HCEC 1CT (cell line): ENCODE measurements at places on chromosomes 5 and 9.

- peak; percentile 10 for DNase-seq
Measured at GRCh38 chr9:36922548-36922947, 111.5 kb downstream of the PAX5 start.

- DNase-seq, result no peak
Measured at GRCh38 chr9:38724754-38725153, 4.8 kb upstream of the FAM240B start.

- peak; percentile 38 for DNase-seq
Measured at GRCh38 chr5:64765804-64766504, 2.5 kb downstream of the SREK1IP1 start.

- DNase-seq, result no peak
Measured at GRCh38 chr5:180495292-180495691, 1.1 kb downstream of the CNOT6 start.

GRCh38 chr5:167440846-167441245 lies 850.6 kb upstream of the WWC1 start:
- DNase-seq, result no peak

GRCh38 chr5:57711471-57711870 lies 228.9 kb upstream of the ACTBL2 start:
- no peak for DNase-seq

- DNase-seq, result no peak
Measured at GRCh38 chr5:151569132-151570046, 21.7 kb downstream of the FAT2 start.

DNA sequence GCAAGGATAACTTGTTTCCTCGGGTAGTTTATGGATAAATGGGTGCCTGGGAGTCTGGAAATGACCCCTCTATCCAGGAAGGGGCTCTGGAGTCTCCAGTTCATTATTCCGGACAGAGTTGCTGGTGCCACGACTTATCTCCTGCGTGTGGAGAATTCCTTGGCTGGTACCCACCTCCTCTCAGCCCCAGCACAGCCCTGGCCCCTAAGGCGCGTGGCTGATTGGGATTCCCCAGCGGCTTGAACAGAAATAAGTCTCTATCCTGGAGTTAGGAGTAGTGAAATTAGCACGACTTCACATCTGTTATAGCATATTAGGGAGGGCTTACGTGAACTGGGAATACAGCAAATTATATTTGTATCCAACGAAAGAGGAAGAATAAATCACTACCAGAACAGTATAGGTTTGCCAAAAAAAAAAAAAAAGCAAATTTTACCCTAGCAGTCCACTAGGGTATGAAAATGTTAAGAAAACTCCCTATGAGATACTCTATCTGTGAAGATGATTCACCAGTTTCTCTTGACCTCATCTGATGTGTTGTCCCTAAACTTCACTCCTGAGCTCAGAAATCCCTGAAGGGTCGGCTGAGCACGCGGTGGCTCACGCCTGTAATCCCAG lies 172.5 kb upstream of the OTULINL start:
- DNase-seq, result no peak

DNA sequence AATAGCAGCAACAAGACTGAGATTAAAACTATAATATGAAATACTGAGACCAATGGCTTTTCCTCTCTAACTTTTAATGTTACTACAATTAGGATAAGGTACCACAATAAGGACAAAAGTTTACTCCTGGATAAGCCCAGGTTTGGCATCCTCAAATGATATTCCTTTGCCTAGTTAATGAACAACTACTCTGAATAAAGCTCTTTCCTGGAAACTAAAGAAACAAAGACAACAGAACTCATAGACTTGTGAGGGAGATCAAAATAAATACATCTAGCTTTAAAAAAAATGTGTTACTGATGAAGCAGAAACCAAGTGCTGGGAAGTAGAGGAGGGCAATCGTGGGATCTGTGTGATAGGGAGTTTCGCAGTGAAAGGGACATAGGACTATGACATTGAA lies 19.3 kb upstream of the RAPGEF6 start:
- DNase-seq, result no peak

- no peak for DNase-seq
Measured at GRCh38 chr9:15390201-15390600, 32.5 kb upstream of the SNAPC3 start.

DNA sequence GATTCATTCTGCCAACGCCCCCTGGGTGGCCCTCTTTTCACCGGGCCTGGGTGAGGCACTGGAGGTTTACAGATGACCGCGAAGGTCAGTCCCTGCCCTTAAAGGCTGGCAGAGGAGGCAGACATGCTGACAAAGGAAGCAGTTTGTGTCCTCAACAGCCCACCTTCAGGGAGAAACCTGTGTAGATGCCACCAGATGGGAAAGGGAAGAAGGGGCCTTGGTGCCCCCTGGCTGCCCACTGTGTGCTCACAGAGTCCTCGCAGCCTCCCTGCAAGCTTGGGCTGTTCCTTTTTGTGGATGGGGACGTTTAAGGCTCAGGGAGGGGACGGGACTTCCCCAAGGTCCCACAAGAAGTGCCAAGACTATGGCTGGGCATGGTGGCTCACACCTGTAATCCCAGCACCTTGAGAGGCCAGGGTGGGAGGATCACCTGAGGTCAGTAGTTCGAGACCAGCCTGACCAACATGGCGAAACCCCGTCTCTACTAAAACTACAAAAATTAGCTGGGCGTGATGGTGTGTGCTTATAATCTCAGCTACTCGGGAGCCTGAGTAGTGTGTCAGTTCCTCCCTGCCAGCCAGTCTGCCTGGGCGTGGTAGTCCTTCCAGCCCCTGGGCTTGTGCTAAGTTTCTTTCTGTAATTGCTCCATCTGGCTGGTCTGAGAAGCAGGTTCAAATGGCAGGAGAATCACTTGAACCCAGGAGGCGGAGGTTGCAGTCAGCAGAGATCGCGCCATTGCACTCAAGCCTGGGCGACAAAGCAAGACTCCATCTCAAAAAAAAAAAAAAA lies 36.2 kb downstream of the NEK6 start:
- DNase-seq, result no peak

- DNase-seq, result peak; percentile 31
Measured at GRCh38 chr5:60092671-60093422, 199.3 kb upstream of the PDE4D start.

- no peak for DNase-seq
Measured at GRCh38 chr5:89069591-89069990, 186.6 kb upstream of the MEF2C start.

- no peak for DNase-seq
Measured at GRCh38 chr9:15069106-15069505, 158.9 kb upstream of the FREM1 start.

- no peak for DNase-seq
Measured at GRCh38 chr5:38515092-38515491, 41.4 kb downstream of the LIFR start.

DNA sequence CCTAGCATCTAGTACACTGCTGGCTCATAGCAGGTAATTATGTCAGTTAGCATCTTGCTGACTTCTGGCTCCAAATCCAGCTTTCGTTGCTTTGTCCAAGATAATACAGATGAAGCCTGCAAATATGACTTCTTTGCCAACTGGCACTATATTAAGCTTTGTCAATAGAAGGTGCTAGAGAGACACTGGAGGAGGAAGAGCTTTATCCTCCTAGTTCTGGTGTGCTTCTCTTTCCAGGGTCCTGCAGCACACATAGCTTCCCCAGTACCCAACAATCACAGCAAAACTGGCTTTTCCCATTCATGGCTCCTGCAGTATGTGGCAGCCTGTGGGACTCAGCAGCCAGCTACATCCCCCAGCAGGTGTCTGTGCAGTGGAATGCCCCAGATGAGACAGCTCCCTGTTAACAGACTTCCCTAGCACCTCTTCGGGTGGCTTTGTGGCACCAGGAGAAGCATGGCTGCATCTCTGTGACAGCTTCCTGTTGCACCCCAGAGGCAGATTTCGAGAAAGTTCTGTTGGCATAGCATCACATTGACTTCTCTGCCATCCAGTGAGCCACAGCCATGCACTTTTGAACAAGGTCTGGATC lies 147.8 kb downstream of the OXCT1 start:
- peak; percentile 11 for DNase-seq

DNA sequence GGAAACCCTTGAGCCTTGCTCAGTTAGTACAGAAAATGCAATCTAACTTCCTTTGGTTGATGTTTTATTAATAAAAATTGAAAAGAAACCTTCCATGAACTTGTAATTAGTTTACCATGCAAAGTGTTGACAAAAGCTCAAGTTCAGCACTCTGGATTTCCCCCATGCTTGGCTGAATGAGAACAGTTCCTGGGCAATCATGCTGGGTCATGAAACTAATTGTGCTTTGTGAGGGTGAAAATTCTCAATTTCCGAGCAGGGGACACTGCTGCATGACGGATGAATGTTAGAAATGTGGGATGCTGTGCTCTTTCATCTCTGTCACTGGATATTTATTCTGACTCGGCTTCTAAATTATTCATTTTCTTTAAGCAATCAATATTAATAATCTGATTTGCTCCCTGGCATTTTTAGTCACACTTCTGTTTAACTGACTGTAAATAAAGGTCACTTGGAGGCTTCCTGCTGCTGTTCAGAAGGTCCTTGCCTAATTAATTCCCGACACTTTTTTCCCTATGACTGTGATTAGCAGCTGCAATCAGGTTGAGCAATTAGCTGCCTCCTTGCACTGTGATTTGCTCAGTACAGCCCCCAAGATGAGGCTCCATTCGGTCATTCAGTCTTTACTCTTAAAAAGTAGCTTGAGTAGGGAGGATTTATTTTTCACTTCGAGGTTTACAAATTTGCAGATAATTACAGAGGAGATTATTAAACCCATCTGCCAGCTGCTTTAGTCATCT lies 678.1 kb upstream of the ZNF608 start:
- no peak for DNase-seq

DNA sequence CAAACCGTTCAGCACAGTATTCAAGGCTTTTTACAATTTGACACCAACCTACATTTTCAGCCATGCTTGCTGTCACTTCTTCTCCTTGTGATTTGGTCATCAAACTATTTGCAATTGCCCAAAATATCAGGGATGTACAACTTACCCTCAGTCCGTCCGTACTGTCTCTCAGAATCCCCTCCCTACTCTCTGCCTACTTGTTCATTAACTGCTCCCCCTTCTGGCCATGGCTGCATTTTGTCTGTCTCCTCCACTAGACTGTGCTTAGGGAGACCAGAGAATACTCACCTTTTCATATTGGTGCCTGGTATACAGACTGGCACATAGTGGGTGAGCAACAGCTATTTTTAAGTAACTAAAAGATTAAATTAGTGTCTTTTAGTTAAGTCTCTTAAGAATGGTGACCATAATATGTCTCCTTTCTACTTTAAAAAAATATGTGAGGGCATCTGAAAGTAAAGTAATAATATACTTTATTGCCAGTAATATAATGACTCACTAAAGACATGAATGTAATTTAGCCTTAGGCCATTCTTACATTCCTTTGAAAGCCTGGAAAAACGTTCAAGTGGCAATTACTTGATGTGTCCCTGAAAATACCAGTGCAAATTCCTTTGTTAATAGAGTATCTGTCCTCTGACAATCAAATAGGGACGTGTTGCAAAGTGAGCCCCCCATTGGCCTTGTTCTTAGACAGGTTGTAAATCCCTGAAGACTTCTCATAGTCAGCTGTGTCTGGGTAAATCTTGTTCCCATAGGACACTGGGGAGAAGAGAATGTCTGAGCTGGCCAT lies 27.8 kb downstream of the PRLR start:
- DNase-seq, result peak; percentile 21

GRCh38 chr5:135458921-135459331 lies 6.8 kb upstream of the TIFAB start:
- no peak for DNase-seq

GRCh38 chr9:74526215-74526614 lies 29.1 kb downstream of the RORB start:
- no peak for DNase-seq

DNA sequence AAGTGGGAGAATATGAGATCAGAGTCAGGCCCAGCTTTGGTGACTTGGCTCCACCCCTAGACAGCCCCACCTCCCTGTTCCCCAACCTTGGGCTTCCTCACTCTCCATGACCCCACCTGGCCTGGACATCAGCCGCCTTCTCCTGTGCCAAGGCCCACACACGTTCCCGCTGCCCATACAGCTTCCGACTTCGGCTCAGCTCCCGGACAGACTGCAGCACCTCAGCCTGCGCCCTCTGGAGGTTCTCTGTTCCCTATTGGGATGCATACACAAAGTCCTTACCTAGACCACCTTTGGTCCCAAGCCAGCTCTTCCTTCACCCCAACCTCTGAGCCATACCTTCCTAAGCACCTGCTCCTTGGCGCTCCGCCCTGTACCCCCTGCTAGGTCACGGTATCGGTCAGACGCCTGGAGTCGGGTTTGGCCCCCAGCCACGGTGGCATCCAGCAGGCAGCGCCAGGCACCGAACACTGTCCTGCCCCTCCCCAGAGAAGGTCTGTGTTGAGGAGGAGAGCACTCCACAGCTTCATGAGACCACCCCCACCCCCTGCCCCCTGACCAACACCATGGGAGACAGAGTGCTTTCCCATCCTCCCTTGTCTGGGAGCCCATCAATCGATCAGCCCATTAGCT lies 2.0 kb downstream of the FCHSD1 start:
- no peak for DNase-seq

GRCh38 chr9:28365020-28365640 lies 791.8 kb upstream of the C9orf72 start:
- no peak for DNase-seq

DNA sequence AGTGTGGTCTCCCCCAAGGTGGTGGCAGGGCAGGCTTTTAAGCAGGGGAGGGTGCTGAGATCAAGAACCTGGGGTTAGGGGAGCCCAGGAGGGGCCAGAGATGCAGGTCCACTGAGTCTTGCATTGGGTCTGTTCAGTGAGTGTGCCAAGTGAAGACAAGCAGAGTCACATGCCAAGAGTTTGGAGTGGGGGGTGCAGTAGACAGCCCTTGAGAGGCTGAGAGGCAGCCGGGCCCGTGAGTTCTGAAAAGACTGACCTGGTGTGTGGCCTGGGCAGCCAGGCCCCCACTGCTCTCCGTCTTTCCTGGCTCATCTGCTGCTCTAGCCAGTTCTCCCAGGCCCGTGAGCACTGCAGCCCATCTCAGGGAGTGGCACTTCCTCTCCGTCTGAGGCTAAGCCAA lies 120.0 kb downstream of the DAB2IP start:
- no peak for DNase-seq

DNA sequence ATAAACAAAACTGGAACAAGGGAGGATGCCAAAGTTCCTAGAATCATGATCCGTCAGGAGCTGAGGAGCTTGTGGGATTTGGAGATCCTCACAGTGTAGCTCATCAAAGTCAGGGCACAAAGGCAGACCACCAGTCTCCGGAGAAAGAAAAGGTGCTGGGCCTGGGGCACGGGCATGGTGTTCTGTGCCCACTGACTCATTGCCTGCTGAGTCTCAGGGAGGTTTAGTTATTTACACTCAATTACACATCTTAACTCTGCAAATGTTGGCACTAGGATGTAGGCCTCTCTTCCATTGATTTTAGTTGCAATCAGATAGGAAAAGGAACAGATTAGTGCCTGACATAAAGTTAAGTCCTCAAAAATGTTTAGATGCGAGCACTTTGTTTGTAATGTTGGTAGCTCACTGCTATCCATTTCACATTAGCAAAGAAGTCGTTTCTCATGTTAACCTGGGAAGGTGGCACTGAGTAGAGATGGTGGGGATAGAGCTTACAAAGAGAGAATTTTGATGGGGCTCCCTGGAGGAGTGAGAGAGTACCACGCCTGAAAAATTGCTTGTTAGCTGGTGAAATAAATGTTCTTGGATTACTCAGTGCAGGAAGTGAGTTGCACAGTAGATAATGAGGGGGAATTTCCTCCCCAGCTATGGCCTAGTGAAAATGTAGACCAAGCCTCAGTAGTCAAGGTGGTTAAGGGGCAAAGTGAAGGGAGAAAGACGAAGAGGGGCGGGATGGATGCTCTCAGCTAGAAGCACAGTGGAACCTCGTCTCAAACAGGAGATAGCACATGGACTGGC lies 109.5 kb upstream of the CD180 start:
- DNase-seq, result peak; percentile 69

GRCh38 chr5:76413746-76414145 lies 10.7 kb downstream of the IQGAP2 start:
- DNase-seq, result no peak

GRCh38 chr5:72093824-72094223 lies 13.5 kb upstream of the MAP1B start:
- DNase-seq, result no peak
